ENCODE measurements at places on chromosomes 16 and 17.

DNA sequence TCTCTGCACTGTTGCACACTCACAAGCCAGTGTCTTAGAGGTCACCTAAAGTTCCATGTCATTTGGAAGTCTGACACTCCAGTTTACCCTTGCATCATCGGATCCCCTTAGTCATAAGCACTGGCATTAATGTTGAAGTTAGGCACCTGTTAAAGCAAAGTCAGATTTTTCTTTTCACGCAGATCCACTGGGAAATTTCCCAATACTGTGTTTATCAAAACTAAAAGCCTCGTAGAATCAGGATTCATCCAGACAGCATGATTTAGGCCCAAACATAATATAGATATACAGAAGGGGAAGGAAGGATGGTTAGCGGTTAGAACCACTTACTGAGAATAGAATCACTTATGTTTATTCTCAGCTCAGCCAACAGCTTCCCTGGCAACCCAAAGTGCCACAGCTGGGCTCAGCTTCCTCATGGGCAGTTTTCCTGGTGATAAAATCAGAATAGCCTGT, 30.1 kb upstream of the HAPSTR1 start:
- H3K27me3 ChIP-seq: no peaks in the 10 kb centered on the region
- H3K27ac ChIP-seq: peak overlapping the region; percentile 13
- no peaks in the 10 kb centered on the region for H3K36me3 ChIP-seq
- no peak overlapping the region for H3K4me3 ChIP-seq

GRCh38 chr17:58231641-58232040, 6.7 kb upstream of the LPO start:
- no peak overlapping the region for H3K4me3 ChIP-seq
- no peak for DNase-seq
- peaks cover 16% of the 10 kb centered on the region for H3K4me1 ChIP-seq
- no peaks in the 10 kb centered on the region for H3K36me3 ChIP-seq
- H3K27me3 ChIP-seq: peaks cover 33% of the 10 kb centered on the region

GRCh38 chr16:52283584-52284375, 263.2 kb downstream of the TOX3 start:
- H3K36me3 ChIP-seq: no peaks in the 10 kb centered on the region
- H3K27ac ChIP-seq: no peak overlapping the region
- no peak overlapping the region for H3K4me3 ChIP-seq
- no peaks in the 10 kb centered on the region for H3K4me1 ChIP-seq

- no peak overlapping the region for H3K4me3 ChIP-seq
- H3K36me3 ChIP-seq: peaks cover 50% of the 10 kb centered on the region
- no peak for DNase-seq
- peaks cover 12% of the 10 kb centered on the region for H3K4me1 ChIP-seq
These were observed 92.7 kb downstream of the ABCC1 start for GRCh38 chr16:16042076-16042475.

DNA sequence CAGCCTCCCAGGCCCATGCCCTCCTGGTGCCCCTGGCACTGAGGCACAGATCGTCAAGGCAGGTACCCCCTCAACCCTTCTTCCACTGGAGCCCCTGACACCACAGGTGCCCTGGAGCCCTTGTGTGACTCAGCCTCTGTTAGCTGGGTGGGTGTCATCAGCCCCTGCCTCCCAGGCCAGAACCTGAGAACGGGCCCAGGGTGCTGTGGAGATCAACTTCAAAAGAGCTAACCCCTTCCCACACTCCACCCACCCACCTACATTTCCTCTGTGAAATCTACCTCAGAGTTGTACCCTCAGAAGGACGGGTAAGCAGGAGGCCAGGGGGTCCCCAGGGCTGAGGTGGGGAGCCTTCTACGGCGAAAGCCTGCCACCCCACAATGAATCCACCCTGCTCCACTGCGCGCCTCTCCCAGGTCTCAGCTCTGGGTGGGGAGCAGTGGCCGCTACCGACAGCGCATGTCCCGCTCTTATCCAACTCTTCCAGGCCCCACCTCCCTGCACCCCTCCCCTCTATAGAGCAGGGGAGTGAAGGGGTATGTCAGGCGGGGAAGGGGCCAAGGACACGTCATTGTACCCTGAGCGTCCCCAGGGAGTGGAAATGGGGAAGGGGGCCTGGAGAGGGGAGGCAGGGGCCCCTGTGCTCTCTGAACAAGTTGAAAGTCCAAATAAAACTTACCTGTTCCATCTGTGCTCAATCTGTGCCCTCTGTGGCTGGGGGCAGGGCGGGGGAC, 17.6 kb downstream of the TBKBP1 start:
- H3K4me3 ChIP-seq: no peak overlapping the region
- peaks cover 81% of the 10 kb centered on the region for H3K4me1 ChIP-seq
- no peak overlapping the region for H3K27ac ChIP-seq
- H3K36me3 ChIP-seq: peaks cover 14% of the 10 kb centered on the region
- no peaks in the 10 kb centered on the region for H3K27me3 ChIP-seq

GRCh38 chr17:57017625-57018024, 39.7 kb downstream of the SCPEP1 start:
- H3K27ac ChIP-seq: no peak overlapping the region
- H3K36me3 ChIP-seq: no peaks in the 10 kb centered on the region
- peaks cover 3% of the 10 kb centered on the region for H3K4me1 ChIP-seq
- peaks cover 2% of the 10 kb centered on the region for H3K27me3 ChIP-seq
- no peak for DNase-seq

GRCh38 chr16:4200000-4200780, 41.7 kb downstream of the SRL start:
- no peak overlapping the region for H3K27ac ChIP-seq
- H3K27me3 ChIP-seq: peaks cover 2% of the 10 kb centered on the region
- DNase-seq: peak; percentile 41
- H3K4me3 ChIP-seq: no peak overlapping the region

DNA sequence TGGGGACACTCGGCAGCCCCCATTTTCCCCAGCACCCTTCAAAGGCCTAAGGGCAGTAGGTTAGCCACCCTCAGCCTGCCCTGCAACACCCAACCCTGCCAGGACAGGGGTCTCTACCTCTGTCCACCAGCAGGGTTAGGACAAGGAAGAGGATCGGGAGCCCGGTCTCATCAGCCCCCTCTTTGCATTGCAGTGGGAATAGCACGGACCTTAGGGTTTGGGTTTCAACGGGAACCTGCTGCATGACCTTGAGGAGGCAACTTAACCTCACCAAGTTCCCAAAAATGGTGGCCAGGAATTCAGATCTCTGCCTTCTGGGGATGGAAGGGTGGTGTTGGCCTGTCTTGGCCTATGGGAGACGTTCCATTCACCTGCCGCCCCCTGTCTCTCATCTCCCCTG, 20.2 kb upstream of the SPPL2C start:
- no peak for DNase-seq

GRCh38 chr17:75525806-75526554, 483 bp downstream of the LLGL2 start:
- peaks cover 7% of the 10 kb centered on the region for H3K36me3 ChIP-seq
- H3K4me1 ChIP-seq: peaks cover 11% of the 10 kb centered on the region
- H3K27me3 ChIP-seq: peaks cover 7% of the 10 kb centered on the region
- H3K4me3 ChIP-seq: peak overlapping the region; percentile 55
- no peak for DNase-seq

GRCh38 chr16:68487203-68487514, 38.9 kb upstream of the SMPD3 start:
- no peak for DNase-seq
- no peak overlapping the region for H3K4me3 ChIP-seq
- no peaks in the 10 kb centered on the region for H3K27me3 ChIP-seq
- peaks cover 3% of the 10 kb centered on the region for H3K4me1 ChIP-seq
- H3K36me3 ChIP-seq: no peaks in the 10 kb centered on the region

GRCh38 chr17:77494664-77495435, 354.1 kb downstream of the SEC14L1 start:
- H3K36me3 ChIP-seq: peaks cover 18% of the 10 kb centered on the region
- H3K27ac ChIP-seq: peak overlapping the region; percentile 68
- peak; percentile 81 for DNase-seq
- H3K4me1 ChIP-seq: peaks cover 14% of the 10 kb centered on the region
- no peaks in the 10 kb centered on the region for H3K27me3 ChIP-seq

DNA sequence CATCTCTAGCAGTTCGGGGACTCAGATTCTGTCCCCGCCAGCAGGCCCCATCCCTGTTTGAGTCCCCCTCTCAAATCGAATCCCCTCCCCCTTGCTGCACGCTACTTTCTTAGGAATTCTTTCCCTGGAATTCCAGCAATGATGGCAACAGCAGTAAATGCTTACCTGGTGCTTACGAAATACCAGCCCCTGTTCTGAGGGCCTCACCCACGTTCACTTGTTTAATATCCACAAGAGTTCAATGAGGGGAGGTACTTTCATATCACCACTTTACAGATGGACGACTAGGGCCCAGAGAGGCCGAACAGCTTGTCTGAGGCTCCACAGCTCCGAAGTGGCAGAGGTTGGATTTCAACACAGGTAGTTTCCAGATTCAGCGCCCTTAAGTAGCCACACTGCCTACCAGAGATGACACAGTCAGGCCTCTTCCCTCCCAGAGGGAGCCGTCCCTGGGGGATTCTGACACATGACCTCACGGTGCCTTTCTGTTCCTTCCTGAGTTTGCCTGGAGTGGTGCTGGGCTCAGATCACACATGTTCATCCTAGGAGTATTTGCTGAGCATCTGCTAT, 120.7 kb upstream of the GSE1 start:
- no peak for DNase-seq
- H3K36me3 ChIP-seq: no peaks in the 10 kb centered on the region
- H3K27ac ChIP-seq: no peak overlapping the region
- peaks cover 16% of the 10 kb centered on the region for H3K4me1 ChIP-seq
- H3K27me3 ChIP-seq: peaks cover 2% of the 10 kb centered on the region
- no peak overlapping the region for H3K4me3 ChIP-seq

DNA sequence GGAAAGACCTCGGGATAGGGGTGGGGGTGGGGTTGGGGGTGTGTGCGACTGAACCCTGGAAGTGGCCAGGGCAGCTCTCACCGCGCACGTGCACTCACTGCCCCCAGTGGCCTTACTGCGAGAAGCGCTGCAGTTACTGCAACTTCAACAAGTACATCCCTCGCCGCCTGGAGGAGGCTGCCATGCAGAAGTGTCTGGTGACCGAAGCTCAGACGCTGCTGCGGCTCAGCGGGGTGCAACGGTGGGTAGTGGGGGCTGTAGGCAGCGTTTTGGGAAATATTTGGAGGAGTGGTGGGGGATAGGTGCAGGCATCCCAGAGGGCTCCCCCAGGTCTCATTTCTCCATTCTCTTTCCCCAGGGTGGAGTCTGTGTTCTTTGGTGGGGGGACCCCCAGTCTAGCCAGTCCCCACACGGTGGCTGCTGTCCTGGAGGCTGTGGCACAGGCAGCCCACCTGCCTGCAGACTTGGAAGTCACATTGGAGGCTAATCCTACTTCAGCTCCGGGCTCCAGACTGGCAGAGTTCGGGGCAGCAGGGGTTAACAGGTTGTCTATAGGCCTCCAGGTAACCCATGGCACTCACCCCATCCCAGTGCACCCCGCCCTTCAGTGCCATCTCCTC, 972 bp downstream of the RSAD1 start:
- H3K27me3 ChIP-seq: peaks cover 8% of the 10 kb centered on the region
- DNase-seq: peak; percentile 68
- H3K27ac ChIP-seq: peak overlapping the region; percentile 87
- peaks cover 18% of the 10 kb centered on the region for H3K36me3 ChIP-seq
- peaks cover 26% of the 10 kb centered on the region for H3K4me1 ChIP-seq

- no peak for DNase-seq
- peaks cover 13% of the 10 kb centered on the region for H3K4me1 ChIP-seq
- peaks cover 26% of the 10 kb centered on the region for H3K27me3 ChIP-seq
- peak overlapping the region; percentile 21 for H3K4me3 ChIP-seq
- peak overlapping the region; percentile 45 for H3K27ac ChIP-seq
These were observed 13.5 kb downstream of the MARCHF10 start for GRCh38 chr17:62794666-62794971.

GRCh38 chr17:6187836-6188235, 117.7 kb downstream of the WSCD1 start:
- peaks cover 6% of the 10 kb centered on the region for H3K27me3 ChIP-seq
- DNase-seq: no peak
- no peak overlapping the region for H3K4me3 ChIP-seq
- no peaks in the 10 kb centered on the region for H3K4me1 ChIP-seq

- H3K4me1 ChIP-seq: no peaks in the 10 kb centered on the region
- H3K27ac ChIP-seq: no peak overlapping the region
These were observed 206.8 kb downstream of the PHKB start for GRCh38 chr16:47667956-47668355.

DNA sequence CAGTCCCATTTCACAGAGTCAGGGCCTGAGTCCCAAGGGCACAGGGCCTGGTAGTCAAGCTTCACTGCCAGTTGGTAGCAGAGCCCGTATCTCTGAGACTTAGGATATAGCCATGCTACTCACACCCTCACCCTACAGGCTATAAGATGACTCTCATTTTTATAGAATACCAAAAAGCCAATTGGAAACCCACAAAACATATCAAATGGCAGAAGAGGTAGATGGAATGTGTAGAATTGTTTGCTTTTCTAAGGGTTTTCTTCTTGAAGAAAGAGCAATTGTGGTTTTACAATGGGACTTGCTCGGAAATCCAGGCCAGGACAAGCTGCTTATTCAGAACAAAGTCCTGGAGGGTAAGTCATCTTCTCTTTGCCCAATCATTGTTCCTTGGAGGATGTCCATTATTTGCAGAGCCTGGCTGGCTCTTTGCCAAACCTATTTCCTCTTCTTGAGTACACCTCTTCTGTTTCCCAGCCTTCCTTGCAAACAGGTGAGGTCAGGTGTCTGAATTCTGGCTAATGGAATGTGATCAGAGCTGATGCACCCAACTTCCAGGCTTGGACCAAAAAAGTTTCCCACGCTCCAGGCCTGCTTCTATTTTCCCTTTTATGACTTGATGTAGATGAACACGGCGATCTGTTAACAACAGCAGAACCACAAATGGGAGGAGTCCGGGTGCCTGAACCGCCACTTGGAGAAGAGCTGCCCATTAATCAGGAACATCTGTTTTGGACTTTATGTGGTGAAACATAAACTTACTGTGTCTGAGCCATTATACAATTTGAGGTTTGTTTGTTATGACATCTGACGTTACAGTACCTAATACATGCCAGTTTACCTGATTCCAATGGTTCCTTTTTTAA, 16.9 kb upstream of the CCL22 start:
- H3K27me3 ChIP-seq: peaks cover 47% of the 10 kb centered on the region
- no peaks in the 10 kb centered on the region for H3K36me3 ChIP-seq
- no peak for DNase-seq
- H3K4me3 ChIP-seq: no peak overlapping the region
- H3K27ac ChIP-seq: peak overlapping the region; percentile 67
- peaks cover 52% of the 10 kb centered on the region for H3K4me1 ChIP-seq

DNA sequence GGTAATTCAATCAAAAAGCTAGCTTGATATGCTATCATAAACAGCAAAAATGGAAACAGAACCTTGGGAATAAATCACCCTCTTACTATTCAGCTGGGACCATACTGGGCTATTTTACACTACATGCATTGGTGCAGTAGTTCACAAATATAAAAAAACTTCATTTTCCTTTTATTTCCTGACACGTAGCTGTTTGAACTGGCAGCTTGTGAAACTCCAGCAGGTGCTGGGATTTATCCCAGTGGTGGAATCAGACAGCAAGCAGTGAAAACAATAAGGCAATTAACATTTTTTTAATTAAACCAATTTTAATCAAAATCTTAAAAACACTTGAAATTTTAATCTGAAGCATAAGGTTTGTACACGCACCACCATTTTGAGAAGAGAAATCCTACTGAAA, 240.4 kb upstream of the IRX5 start:
- DNase-seq: no peak
- H3K27me3 ChIP-seq: peaks cover 3% of the 10 kb centered on the region
- H3K4me1 ChIP-seq: no peaks in the 10 kb centered on the region
- no peak overlapping the region for H3K4me3 ChIP-seq

Measured in activated naive CD8-positive, alpha-beta T cell treated with anti-CD3 and anti-CD28 coated beads, Interleukin-2, amount 50 U/mL, for 24 hours (primary cell).